ENCODE measurements at places on chromosomes 4 and X. TPM values are rescaled to one million over a fixed set of nuclear protein-coding genes. Genes with fewer than 3 reads are reported as not detected.

DNA sequence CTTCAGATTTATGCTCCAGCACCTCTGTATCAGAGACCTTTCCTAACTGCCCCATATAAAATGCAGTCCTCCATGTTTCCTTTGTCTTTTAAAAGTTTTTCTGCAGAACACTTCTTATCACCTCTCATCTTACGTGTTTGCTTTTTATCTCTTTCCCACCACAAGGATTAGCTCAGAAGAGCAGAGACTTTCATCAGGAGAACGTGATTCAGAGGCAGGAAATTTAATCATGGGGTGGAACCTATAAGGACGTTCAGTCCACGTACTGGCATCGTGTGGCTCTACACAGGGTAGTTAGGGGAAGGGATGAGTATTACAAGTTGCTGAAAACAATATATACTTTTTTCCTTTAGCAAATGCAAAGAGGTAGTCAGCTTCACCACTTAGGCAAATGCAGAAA, 98.7 kb downstream of the SORBS2 start:
- DNase-seq, result no peak
- H3K27ac ChIP-seq, result no peak overlapping the region
- H3K36me3 ChIP-seq, result no peaks in the 10 kb centered on the region
- no peaks in the 10 kb centered on the region for H3K27me3 ChIP-seq

DNA sequence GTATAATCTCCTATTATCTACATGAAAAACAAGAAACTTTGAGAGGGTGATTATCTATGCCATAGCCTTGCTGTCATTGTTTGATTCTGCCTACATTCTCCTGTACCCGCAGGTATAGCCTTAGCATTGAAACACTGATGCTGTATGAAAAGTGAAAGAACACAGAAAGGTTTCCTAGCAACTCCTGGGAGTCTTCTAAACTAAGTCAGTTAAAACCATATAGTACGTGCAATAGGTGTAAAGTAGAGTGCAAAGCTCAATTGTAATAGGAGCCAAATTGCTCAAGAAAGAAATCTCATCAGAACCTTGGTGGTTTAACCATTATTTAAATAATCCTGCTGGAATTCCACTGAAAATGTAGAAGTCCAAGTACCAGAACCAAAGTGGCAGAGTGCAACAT, 489.7 kb downstream of the PCDH10 start:
- no peaks in the 10 kb centered on the region for H3K4me1 ChIP-seq
- no peak overlapping the region for H3K4me3 ChIP-seq
- no peaks in the 10 kb centered on the region for H3K27me3 ChIP-seq
- DNase-seq, result no peak
- no peak overlapping the region for H3K27ac ChIP-seq

- no peaks in the 10 kb centered on the region for H3K27me3 ChIP-seq
- H3K27ac ChIP-seq, result no peak overlapping the region
- no peak for DNase-seq
- no peak overlapping the region for H3K4me3 ChIP-seq
- no peaks in the 10 kb centered on the region for H3K36me3 ChIP-seq
Observed at GRCh38 chrX:153662266-153662665, 11.3 kb downstream of the PNCK start.

DNA sequence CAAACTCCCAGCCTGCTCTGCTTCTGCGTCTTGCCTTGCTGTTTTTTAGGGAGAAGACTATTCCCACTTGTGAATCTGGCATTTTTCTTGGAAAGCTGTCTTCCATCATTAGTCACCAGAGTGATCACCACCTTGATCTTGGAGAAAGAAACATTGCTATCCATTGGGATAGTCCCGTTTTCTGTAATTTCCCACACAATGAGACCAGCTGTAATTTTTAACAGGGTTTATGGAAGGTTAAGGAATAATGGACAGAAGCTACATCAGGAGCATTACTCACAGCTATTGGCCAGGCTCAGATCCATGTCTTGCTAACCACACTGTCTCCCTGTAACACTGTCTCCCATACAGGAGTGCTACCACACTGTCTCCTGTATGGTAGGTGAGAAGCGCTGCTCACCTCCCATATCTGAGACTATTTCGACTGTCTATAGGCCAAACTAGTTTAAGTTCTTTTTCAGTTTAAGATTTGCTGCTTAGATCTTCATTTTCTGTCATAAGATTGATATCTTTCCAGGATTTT, 523.0 kb downstream of the SPRY1 start:
- H3K4me3 ChIP-seq, result no peak overlapping the region
- H3K36me3 ChIP-seq, result no peaks in the 10 kb centered on the region
- H3K27me3 ChIP-seq, result no peaks in the 10 kb centered on the region

DNA sequence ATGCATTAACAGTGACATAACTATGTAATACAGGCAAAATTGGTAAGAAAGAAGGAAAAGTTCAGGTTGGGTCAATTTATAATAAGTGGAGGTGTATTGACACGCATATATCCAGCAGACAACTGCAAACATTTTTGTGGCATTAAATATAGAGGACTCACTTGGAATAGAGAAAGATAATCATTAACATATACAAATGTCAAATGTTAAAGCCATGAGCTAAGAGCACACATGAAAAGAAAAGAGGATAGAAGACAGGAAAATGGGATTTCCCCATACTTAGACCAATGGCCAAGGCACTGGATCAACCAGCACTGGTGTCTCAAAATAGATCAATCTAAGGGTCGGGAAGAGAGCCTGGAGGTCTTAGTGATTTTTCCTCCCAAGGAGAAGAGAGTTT, 187.6 kb downstream of the PDGFC start:
- no peak overlapping the region for H3K4me3 ChIP-seq
- peaks cover 4% of the 10 kb centered on the region for H3K4me1 ChIP-seq
- no peaks in the 10 kb centered on the region for H3K36me3 ChIP-seq
- no peak for DNase-seq
- no peaks in the 10 kb centered on the region for H3K27me3 ChIP-seq
- no peak overlapping the region for H3K27ac ChIP-seq

The UNC5C gene
- total RNA-seq, result 9.4 TPM

DNA sequence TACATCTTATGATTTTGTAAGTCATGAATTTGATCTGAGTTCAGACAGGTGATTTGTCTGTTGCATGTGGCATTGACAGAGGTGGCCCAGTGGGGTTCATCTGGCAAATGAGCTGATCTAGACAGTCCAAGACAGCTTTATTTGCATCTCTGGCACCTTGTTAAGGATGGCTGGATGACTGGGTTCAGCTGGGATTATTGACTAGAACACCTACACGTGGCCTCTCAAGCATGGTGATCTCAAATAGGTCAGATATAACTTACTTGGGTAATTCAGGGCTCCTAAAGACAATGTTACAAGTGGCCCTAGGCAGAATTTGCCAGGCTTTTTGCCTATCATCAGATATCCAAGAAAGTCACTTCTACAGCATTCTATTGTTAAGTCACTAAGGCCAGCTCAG, 48.0 kb downstream of the APOOL start:
- no peaks in the 10 kb centered on the region for H3K36me3 ChIP-seq
- H3K27me3 ChIP-seq, result no peaks in the 10 kb centered on the region
- no peak overlapping the region for H3K4me3 ChIP-seq
- H3K4me1 ChIP-seq, result no peaks in the 10 kb centered on the region
- no peak overlapping the region for H3K27ac ChIP-seq

The DOCK11 gene
- 18.5 TPM for total RNA-seq

DNA sequence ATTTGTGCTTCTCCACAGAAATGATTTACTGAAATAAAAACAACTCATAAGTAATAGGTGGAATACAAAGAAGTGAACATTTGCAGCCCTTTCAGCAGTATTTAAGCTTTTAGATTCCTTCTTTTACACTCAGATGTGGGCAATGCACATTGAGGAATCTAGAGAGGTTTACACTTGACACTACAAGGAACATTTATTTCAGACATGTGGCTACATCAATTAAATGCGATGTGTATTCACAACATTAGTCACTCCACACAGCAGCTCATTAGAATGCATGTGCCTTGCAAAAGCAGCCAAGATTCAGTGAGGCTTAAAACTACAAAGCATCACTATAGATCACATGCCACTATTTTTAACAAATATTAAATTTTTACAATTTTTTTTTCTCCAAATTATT, 480.7 kb downstream of the INPP4B start:
- no peak overlapping the region for H3K27ac ChIP-seq
- no peaks in the 10 kb centered on the region for H3K36me3 ChIP-seq
- H3K27me3 ChIP-seq, result no peaks in the 10 kb centered on the region
- DNase-seq, result no peak
- no peak overlapping the region for H3K4me3 ChIP-seq

DNA sequence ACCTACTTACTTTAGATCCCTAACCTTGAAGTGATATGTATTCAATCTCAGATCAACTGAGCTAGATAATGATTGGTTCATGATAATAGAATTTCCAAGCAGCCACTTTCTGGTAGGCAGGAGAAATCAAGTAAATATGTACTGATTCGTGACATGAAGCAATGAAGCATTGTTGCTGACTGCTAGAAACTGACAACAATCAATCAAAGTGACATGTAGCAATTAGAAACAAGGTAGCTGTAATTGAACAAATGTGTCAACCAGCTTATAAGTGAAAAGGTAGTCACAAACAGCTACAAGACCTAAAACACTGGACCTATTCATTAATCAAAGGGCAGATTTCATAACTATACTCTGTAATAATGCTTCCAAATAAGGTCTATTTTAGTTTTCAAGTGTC, 62.4 kb downstream of the PABPC4L start:
- DNase-seq, result no peak
- H3K27me3 ChIP-seq, result no peaks in the 10 kb centered on the region
- H3K27ac ChIP-seq, result no peak overlapping the region

DNA sequence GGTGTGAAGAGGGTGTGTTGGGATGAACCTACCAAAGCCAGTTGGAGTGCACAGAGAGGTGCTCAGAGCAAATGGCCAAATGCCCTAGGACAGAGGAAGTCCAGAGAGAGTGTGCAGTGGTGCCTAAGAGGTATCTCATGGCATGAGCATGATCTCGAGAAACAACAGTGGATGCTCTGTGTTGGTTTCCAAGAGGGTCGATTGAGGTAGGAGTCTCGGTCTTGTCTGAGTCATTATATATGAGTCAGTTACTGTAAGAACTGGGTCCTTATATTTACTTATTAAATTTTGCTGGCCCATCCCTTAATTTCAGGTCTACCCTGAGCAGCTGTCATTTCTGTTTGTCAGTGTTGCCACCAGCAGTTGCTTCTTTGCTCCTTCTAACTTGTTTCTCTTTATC, 86.6 kb upstream of the TMEM150C start:
- peaks cover 5% of the 10 kb centered on the region for H3K4me1 ChIP-seq
- no peak overlapping the region for H3K27ac ChIP-seq
- no peak overlapping the region for H3K4me3 ChIP-seq
- H3K27me3 ChIP-seq, result no peaks in the 10 kb centered on the region

The TCEAL7 gene
- total RNA-seq, result 44.9 TPM

DNA sequence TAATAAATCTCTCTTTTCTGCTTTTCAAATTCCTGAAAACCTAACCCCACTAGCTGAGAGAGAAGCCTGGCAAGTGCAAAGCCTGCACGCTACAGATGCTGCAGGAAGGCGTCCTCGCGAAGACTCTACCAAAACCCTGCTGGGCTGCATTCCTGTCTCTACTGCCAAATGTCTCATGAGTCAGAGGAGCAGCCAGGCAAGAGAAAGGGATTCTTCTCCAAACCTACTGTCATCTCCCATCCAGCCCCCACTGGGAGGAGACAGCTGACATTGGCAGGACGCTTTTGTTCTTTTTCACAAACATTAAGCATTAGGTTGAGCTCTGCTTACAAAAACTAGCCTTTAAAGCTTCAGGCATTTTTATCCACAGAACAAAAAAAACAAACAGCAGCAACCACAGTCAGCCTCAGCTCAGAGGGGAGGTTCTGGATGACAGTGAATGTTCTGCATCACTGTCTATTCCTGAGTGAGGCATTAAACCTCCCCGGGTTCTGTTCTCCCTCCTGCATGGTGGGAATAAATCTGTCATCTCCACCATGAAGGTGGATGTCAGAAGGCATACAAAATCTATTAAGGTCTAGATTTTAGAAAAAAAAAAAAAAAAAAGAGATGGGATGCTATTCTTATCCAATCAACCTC, 18.0 kb downstream of the CRMP1 start:
- H3K36me3 ChIP-seq, result no peaks in the 10 kb centered on the region
- no peak overlapping the region for H3K4me3 ChIP-seq
- H3K27me3 ChIP-seq, result no peaks in the 10 kb centered on the region
- no peak for DNase-seq

DNA sequence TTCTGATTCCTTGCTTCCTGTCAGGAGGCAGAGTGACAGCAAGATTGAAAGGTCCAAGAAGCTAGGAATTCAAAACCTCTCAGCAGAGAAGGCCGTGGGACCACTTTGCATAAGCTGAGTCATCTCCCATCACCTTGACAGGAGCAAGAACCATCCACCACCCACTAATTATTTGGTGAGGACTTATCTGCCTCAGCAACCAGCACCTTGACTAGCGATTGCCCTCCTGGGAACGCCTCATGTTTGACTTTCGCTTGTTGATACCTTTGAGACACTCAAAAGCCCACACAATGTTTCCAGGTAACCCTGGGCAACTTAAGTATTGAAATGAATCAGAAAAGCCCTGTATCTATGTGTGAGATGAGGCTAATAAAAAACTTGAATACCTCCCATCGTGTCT, 233.5 kb upstream of the GYPA start:
- H3K4me1 ChIP-seq, result no peaks in the 10 kb centered on the region
- no peak overlapping the region for H3K27ac ChIP-seq
- no peak for DNase-seq
- no peaks in the 10 kb centered on the region for H3K27me3 ChIP-seq
- no peaks in the 10 kb centered on the region for H3K36me3 ChIP-seq
- no peak overlapping the region for H3K4me3 ChIP-seq

GRCh38 chrX:65874110-65874509, 165.8 kb downstream of the VSIG4 start:
- H3K36me3 ChIP-seq, result no peaks in the 10 kb centered on the region
- no peak for DNase-seq
- H3K4me3 ChIP-seq, result no peak overlapping the region
- H3K27me3 ChIP-seq, result no peaks in the 10 kb centered on the region

The FANCB gene
- 3.1 TPM for total RNA-seq

The ZFP92 gene
- total RNA-seq, result 3.6 TPM

DNA sequence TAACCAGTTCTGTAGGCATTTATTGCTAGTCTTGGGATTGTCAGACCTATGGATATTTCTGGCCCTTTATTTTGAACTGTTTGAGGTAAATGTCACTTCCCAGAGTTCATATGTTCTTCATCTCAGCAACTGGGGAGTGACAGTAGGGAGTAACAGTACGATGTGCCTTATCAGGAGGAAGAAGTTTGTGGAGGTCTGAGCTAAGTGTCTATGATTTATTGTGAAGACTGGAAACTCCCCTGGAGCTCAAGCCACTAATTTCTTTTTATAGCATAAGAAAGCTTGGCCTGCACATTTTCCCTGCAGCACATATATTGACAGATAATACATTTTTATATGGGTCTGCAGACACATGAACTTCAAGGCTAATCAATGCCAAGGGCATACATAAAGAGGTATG, 383.8 kb downstream of the GRXCR1 start:
- no peaks in the 10 kb centered on the region for H3K4me1 ChIP-seq
- no peaks in the 10 kb centered on the region for H3K27me3 ChIP-seq
- no peak overlapping the region for H3K27ac ChIP-seq
- no peaks in the 10 kb centered on the region for H3K36me3 ChIP-seq
- DNase-seq, result no peak

GRCh38 chr4:91099666-91100065, 972.5 kb downstream of the CCSER1 start:
- DNase-seq, result no peak
- H3K36me3 ChIP-seq, result no peaks in the 10 kb centered on the region
- H3K27ac ChIP-seq, result no peak overlapping the region
